Non-pigmented ciliary epithelial cell (primary cell): ENCODE measurements at places on chromosomes 16 and 17.

GRCh38 chr16:6545329-6545728, 787.3 kb upstream of the RBFOX1 start:
- DNase-seq: no peak

- no peak for DNase-seq
These were observed 17.9 kb upstream of the SPDYE4 start for GRCh38 chr17:8776248-8776647.

GRCh38 chr16:56336071-56336688, 89.2 kb downstream of the AMFR start:
- no peak for DNase-seq

GRCh38 chr17:45584092-45585036, 93.8 kb upstream of the PLEKHM1 start:
- no peak for DNase-seq

- no peak for DNase-seq
These were observed 289.2 kb downstream of the PHKB start for GRCh38 chr16:47750371-47750770.

DNA sequence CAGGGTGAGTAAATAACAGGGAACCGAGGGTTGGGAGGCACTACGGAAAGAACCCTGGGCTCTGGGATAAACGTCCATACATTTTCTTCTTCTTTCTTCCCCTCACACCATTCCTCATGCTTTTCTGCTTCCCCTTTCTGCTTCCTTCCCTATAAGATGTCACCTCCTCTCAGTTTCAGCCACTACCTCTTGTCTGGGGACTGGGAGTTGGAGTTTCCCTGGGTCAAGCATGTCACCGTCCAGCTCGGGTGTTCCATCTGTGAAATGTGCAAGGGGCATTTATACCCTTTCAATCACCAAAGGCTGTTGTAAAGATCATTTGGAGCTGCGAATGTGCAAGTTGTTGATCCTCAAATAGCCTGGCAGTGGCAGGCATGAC, 17.5 kb upstream of the CCL22 start:
- DNase-seq: no peak

DNA sequence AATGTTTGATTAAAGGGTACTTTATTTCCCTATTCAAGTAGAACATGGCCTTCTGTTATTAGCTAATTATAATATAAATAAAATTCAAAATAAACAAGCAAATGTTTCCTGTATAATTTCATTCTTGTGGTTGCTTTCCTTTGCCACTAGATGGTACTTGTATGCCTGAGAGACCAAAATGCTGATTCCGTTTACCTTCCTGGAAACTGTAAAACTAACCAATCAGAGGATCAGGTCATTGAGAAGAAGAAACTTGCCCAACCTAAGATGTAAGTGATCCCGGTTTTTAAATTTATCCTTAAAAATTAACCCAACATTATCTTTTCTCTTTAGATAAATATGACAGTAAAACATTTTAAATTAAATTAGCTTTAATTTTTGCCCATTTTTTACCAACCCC, 8.1 kb upstream of the ABCA5 start:
- DNase-seq: no peak

DNA sequence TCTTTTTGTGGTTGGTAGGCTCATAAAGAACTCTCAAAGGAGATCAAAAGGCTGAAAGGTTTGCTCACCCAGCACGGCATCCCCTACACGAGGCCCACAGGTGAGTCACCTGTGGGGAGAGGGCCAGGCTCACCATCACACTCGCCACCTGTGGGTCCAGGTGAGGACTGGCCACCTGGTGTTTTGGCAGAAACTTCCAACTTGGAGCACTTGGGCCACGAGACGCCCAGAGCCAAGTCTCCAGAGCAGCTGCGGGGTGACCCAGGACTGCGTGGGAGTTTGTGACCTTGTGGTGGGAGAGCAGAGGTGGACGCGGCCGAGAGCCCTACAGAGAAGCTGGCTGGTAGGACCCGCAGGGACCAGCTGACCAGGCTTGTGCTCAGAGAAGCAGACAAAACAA, 11.1 kb downstream of the GNPTG start:
- DNase-seq: no peak

- no peak for DNase-seq
These were observed 2.6 kb downstream of the RIPOR1 start for GRCh38 chr16:67531247-67531646.

- no peak for DNase-seq
These were observed 111.7 kb downstream of the ABCA8 start for GRCh38 chr17:68843522-68843921.

- no peak for DNase-seq
These were observed 52.2 kb downstream of the DNAH17 start for GRCh38 chr17:78524870-78525510.

DNA sequence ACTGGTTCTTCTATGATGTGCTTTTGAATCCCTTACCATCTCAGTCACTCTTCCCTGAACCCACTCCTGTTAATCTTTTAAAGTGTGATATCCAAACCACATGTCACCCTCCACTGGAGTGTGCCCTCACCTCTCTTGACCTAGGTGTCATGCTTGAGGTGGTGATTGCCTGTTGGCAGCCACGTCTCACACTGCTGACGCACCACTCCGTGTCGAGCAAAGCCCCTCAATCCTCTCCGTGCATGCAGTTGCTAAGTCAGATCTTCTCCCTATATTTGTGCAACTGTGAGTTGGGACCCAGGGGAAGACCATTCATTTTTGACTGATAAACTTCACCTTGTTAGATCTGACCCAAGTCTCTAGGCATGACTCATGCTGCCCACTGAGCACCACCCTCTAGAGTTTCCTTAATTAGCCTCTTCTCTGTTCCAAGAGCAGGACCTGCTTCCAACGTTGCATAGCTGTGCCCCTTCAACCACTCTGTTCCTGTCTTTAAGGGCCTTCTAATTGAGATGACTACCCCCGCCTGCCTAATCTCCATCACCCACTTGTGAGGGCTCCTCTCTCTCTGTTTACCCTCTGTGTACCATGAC, 2.7 kb downstream of the MYH13 start:
- no peak for DNase-seq

DNA sequence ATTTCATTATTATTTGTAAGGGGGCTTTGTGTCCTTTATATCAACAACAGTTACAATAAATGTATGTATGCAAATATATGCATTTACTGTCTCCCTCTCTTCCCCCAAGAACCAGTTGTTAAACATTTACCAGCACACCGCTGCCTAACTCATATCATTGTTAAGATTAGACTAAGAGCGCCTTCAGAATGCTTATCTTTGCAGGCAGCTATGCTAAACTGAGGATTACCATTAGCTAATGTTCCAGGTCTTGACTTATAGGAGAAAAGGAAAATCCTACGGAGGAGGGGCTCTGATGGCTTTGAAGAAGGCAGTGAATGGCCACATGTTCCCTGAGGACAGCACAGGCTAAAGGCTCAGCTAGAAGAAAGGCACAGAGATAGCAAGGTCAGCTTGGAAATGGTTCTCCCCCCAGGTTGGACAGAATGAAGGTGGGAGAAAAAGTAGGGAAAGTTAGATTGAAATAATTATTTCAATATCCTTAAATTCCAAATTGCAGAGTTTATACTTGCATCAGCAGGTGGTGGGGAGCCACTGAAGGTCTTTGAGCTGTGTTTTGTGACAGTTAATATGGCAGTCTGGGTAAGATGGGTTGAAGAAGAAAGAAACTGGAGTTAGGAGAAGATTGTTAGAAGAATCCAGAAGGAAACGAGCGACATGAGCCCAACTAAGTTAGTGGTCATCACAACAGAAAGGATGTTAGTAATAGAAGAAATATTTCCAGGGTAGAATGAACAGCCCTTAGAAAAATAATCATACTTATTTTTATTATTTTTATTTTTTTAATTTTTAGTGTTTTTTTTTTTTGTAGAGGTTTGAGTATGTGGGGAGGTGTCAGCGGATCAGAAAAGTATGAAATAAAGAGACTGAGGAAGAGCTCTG, 87.0 kb upstream of the MAF start:
- no peak for DNase-seq

DNA sequence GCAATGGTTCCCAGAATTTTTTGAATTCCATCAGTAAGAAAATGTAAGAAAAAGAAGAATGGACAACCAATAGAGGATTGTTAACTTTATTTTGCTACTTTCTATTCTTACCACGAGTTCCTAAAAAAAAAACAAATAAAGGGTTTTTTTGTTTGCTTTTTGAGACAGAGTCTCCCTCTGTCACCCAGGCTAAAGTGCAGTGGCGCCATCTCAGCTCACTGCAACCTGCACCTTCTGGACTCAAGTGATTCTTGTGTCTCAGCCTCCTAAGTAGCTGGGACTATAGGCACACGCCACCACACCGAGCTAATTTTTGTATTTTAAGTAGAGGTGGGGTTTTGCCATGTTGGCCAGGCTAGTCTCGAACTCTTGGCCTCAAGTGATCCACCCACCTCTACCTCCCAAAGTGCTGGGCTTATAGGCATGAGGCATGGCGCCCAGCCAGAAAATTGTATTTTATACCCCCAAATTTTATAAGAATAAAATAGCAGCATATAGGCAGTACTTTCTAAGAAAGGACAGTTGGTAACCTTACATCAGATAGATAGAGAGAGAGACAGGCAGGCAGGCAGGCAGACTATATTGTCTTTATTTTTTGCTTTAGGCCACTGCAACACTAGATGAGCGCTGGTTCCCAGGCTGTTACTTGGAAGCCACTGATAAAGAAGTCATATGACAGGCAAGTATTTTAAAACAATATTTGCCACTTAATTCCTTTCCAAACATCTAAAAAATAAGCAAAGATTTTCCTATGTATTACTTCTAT, 127.5 kb downstream of the VPS53 start:
- no peak for DNase-seq

DNA sequence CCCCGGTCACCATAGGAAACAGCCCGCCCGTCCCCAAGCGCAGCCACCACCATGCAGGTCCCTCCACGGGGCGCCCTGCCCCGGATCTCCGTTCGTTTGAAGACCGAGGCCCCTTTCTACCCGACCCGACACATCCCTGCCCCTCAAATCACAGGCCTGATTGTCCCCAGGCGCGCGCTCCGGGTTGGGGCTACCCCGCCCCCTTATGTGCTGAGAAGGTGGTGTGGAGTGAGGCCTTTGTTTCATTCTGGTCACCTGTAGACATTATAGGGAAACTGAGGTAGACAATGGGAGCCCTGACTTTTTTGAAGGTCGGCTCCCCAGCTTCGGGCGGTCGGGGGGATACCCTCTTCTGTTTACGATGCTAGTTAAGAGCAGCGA, 763 bp upstream of the ACTG1 start:
- DNase-seq: no peak

GRCh38 chr16:12317856-12318537, 341.5 kb downstream of the SNX29 start:
- DNase-seq: no peak
